ENCODE measurements at places on chromosomes 1 and 21. TPM values are rescaled to one million over a fixed set of nuclear protein-coding genes. Genes with fewer than 3 reads are reported as not detected.

FAM151A gene
- total RNA-seq, result not detected

- no peak for DNase-seq
These were observed 4.1 kb downstream of the CRYZ start for GRCh38 chr1:74728736-74729135.

- peak; percentile 91 for DNase-seq
These were observed at the start of gene SCP2 for GRCh38 chr1:52927212-52928014. Gene SCP2 (plus strand): TSS chr1:52927276. CDS start chr1:52927397, 121 bp downstream.

GRCh38 chr1:43147625-43148327 lies 24.3 kb downstream of the EBNA1BP2 start:
- peak; percentile 70 for DNase-seq

SPSB1 gene
- total RNA-seq, result 64.9 TPM

C1orf94 gene
- not detected for total RNA-seq

GRCh38 chr1:113153116-113153803 lies 80.3 kb downstream of the LRIG2 start:
- DNase-seq, result no peak

DNA sequence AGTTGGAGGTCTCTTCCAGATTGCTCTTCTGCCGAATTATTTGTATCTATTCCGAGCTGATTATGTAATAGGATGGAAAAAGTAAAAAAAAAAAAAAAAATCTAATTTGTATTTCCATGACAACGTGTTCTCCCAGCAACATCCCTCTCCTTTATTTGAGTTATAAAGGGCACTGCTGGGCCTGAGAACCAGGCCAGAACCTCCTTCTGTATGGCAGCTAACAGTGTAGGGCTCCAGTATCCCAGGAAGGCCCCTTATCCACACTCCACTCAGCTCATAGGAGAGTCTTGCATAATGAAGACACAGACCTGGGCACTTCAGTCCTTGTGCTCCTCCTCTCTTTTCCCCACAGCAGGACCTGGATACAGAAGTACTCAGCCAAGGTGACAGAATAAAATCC lies 3.7 kb upstream of the IPO9 start:
- DNase-seq, result no peak

DNA sequence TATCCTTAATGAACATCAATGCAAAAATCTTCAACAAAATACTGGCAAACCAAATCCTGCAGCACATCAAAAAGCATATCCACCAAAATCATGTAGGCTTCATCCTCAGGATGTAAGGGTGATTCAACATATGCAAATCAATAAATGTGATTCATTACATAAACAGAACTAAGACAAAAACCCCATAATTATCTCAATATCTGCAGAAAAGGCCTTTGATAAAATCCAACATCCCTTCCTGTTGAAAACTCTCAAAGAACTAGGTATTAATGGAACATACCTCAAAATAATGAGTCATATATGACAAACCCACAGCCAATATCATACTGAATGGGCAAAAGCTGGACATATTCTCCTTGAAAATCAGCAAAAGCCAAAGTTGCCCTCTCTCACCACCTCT lies 54.6 kb upstream of the DEPDC1 start:
- no peak for DNase-seq

- peak; percentile 55 for DNase-seq
These were observed 14.3 kb downstream of the SLFNL1 start for GRCh38 chr1:41006942-41007865.

GRCh38 chr21:34768326-34768725 lies 99.5 kb downstream of the CLIC6 start:
- no peak for DNase-seq

DNA sequence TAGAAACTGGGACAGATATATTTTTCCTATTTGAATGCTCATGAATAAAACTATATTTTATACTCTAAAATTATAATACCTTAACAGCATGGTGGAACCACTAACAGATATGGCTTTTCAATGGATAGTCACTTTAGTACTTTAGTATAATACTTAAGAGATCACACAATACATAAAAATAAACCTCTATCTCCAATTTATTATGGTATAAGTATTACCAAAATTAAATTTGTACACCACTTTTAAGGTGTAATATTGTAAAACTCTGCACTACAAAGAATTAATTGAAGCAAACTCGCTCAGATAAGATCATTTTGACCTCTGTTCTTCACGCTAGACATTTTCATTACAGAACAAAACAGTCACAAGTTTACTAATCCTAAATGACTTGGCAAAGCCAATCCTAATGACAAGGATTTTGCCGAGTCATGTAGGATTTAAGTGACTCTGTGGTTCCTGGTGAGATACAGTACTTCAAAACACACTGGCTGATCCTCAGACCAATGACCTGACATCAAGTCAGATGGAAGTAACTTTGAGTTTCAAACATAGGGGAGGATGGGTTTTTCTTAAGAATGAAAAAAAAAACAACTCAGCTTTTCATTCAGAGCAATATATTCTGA lies 200.6 kb downstream of the SMYD3 start:
- no peak for DNase-seq

DNA sequence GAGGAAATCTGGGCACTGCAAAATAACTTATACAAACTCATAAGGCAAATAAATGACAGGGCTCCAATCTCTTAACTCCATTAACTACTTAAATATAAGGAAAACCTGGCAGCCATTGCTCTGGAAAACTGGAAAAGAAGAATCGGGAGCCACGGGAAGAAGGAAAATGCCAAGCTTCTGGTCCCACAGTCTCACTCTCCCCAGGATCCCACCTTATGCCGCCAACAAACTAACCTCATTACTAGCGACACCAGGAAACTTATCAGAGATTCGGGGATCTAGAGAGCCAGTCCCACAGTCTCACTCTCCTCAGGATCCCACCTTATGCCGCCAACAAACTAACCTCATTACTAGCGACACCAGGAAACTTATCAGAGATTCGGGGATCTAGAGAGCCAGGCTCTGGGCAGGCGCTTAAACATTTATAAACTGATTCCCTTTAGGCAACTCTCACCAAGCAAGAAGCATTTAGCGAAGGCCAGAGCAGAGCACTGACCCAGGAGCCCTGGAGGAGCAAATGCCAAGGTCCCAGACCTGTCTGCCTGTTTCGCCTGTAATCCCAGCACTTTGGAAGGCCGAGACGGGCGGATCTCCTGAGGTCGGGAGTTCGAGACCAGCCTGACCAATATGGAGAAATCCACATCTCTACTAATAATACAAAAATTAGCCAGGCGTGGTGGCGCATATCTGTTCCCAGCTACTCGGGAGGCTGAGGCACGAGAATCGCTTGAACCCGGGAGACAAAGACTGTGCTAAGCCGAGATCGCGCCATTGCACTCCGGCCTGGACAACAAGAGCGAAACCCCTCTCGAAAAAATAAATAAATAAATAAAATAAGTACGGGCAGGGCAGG lies 720 bp downstream of the PSMB2 start:
- no peak for DNase-seq

- DNase-seq, result no peak
These were observed 318.1 kb downstream of the CAMTA1 start for GRCh38 chr1:7103361-7103782.

- no peak for DNase-seq
These were observed 22.1 kb upstream of the COL16A1 start for GRCh38 chr1:31725777-31726535.

DNA sequence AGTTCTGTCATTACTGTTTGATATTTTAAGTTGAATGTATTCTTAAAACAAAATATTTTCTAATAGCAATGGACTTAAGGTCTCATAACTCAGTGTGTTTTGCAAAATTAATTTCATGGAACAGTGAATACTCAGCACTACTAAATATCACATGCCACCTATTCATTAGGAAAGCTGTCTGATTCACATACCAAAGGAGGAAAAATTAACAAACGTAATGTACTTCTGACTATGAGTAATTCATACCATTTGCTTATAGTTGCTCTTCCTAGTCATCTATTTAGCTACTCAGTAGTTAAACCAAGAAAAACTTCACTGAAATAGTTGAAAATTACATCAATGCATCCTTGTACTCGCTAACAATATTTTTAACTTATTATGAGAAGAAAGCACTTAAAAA lies 35.2 kb downstream of the TP53BP2 start:
- DNase-seq, result no peak

DNA sequence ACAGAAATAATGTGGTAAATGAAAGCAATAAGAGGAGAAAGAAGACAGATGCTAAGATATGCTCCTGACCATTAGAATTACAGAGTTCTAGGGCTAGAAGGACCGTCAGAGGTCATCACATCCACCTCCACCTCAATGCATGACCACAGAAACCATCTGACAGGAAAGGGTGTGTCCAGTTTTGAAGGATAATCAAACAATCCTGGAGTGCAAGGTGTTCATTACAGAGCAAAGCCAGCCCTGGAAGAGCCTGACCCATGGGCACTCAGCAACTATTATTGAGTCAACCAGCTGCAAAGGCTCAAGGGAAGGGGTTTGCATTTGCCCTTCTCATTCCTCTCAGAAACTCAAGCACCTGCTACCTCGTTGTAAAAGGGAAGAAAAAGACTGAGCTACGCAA lies 46.4 kb downstream of the TOR1AIP2 start:
- no peak for DNase-seq

GRCh38 chr21:46205766-46206162 lies 21.5 kb upstream of the SPATC1L start:
- DNase-seq, result no peak

All from ascending aorta (tissue), 2 donors.